NCI-H2081 (cell line): ENCODE measurements at places on chromosomes 13 and 19.

DNA sequence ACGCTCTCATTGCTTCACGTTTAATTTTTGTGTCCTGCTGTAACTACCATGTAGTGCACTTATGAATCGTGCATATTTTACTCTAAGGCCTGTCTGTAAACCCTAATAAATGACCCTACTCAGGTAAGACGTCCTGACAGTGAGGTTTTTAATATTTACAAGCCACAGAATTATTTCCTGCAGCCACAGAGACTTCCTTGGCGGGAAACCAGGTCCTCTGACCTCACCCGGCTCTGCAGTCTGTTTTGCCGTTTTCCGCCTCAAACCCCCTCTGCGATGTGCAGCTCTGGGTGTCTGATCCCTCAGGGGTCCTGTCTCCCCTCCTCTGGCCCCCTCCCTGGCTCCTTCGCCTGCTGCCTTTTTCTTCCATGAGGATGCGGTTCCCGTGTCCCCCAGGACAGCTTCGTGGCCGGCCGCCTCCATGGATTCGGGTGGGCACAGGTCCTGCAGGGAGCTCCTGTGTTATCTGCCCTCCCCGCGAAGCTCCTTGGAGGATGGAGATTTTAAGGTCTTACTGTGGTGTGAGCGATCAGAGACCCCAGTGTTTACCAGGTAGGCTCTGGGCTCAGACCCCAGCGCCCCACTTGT lies 66.3 kb downstream of the MCF2L start:
- no peak for DNase-seq

DNA sequence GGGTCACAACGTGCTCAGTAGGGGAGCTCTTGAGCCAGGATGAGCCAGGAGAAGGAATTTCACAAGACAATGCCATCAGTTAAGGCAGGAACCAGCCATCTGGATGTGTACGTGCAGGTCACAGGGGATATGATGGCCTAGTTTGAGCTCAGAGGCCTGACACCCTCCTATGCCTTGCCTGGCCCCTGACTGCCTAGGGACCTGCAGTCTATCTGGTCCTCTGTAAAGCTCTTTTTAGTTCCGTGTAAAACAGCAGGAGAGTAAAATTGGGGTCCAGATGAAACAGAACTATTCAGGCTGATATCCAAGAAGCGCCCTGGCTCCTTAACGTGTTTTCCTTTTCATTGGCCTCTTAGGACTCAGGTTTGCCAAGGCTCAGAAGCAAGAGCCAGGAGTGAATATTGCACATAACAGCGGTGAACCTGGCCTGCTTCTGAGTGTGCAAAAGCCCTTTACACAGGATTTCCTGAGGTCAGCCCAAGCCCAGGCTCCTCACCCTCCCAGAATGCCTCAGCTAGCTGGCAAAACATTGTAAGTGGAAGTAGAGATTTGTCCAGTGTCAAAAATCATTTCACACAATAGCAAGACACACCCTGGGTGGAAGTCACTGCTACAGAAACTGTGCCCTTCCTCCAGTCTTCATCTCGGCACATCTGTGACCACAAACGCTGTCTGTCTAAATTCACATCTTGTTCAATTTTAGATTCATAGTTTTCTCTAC lies 777.2 kb downstream of the UQCRFS1 start:
- no peak for DNase-seq

DNA sequence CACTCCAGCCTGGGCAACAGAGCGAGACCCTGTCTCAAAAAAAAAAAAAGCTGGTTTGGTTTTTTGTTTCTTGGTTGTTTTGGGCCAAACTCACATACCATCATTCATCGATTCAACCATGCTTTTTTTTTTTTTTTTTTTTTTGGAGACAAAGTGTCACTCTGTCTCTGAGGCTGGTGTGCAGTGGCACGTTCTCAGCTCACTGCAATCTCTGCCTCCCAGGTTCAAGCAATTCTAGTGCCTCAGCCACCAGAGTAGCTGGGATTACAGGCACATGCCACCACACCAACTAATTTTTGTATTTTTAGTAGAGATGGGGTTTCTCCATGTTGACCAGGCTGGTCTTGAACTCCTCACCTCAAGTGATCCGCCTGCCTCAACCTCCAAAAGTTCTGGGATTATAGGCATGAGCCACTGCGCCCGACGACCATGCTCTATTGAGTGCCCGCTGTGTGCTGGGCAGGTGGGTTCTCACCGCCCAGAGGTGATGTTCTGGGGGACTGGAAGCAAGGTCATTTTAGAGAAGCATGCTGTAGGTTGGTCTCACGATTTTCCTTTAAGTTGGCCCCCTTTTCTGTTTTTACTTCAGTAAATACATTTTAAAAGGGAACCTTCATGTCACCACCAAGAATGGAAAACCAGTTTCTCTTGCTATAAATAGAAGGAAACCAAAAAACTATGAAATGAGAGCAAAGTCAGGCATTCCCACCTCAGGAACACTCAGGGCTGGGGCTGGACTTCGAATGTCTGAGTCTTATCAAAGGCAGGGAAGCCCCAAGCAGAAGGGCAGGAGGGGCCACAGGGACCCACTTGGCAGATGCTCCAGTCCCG lies 8.3 kb upstream of the JUND start:
- no peak for DNase-seq

DNA sequence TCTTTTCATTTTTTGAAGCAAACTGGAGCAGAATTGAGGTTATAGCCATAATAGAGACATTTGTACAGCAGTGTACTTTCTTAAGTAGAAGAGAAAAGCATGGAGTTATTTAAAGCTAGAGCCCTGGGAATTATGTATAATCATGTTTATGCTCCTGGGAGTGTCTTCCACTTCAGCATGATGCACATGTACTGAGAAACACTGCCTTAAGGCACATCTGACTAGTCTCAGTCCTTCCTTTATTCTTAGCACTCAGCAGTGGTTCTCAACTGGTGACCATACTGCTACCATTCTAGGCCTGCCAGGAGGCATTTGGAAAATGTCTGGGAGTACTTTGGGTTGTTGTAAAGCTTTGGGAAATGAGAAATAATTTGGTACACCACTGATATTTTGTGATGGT lies 45.8 kb downstream of the VWA8 start:
- DNase-seq = no peak

DNA sequence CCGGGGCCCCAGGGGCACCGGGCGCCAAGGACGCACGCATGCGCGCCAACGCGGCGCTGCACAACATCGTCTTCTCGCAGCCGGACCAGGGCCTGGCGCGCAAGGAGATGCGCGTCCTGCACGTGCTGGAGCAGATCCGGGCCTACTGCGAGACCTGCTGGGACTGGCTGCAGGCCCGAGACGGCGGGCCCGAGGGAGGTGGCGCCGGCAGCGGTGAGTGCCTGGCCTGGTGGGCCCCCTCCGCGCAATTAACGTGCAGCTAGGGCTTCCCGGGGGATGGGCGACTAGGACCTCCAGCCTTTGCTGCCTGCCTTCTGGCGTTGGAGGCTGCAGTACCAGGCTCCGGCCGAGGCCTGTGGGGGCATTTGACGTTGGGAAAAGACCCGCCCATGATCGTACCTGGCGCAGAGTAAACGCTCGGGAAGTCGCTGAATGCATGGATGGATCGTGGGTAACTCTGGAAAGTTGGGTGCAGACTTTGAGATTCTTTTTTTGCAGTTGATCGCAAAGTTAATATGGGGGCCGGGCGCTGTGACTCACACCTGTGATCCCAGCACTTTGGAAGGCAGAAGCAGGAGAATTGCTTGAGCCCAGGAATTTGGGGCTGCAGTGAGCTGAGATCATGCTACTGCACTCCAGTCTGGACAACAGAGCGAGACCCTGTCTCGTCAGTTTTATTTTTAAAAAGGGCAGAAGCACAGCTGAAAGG lies 7.3 kb downstream of the APC2 start:
- DNase-seq = no peak

DNA sequence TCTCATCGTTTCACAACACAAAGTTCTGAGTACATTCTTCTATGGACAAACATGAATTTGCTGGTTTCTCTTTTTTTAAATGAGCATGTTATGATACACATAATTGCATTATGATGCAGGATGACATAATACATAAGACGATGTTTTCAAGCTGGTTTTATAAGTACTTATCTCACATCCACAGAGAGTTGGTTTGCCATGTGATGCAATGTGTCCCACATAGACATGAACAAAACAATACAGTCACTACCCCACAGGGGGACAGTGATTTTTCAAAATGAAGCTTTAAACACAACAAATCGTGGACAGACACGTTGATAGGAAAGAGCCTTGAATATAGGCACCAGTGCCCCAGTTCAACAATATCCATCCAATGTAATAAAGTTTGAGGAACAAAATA lies 447.1 kb downstream of the KLF12 start:
- no peak for DNase-seq

DNA sequence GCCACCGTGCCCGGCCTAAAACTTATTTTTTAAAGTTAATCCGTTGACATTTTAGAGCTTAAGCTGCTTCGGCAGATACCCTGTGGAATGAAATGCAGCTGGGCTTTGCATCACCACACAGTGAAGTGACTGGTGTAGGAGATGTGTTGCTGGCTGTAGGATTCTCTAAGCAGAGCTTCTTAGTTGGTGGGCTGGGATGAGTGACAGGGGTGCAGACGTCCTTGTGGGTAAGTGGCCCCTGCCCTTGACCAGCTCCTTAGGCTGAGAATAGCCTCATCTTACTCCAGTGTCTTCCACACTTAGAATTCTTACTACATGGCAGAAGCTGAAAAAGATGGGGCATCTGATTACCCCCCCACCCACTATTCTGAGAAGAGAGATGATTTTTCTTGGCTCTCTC lies 11.6 kb downstream of the GATAD2A start:
- no peak for DNase-seq

DNA sequence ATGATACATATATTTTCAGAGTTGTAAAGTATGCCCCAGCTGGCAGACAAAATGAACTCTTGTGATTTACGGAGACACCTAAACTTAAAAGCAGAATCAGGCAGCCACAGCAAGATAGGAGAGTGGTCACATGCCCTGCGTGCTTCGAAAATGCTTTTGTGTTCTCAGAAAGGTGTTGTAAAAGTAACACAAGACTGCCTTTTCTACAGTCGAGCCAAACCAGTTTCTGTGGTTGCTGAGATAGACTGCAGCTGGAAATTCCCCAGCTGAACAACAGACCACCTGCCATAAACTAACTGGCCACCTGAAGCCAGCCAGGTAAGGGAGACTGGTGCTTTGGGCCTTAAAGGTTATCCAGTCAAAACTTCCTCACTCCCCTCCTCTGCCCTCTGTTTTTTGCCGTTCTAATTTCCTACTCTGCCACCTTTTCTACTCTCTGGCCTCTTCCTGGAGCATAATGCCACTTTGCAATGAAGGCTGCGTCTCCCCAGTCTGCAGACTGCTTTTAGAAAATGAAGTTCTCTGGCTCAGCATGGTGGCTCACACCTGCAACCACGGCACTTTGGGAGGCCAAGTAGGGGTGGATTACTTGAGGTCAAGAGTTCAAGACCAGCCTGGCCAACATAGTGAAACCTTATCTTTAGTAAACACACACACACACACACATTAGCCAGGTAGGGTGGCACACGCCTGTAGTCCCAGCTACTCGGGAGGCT lies 381.2 kb upstream of the SLITRK1 start:
- DNase-seq = no peak

- no peak for DNase-seq
Observed at GRCh38 chr13:112475889-112476288, 99.7 kb downstream of the SPACA7 start.

- peak; percentile 60 for DNase-seq
Observed at GRCh38 chr13:43272851-43273250, 249.5 kb downstream of the DNAJC15 start.

GRCh38 chr13:91056746-91057145 lies 290.7 kb upstream of the MIR17HG start:
- no peak for DNase-seq

DNA sequence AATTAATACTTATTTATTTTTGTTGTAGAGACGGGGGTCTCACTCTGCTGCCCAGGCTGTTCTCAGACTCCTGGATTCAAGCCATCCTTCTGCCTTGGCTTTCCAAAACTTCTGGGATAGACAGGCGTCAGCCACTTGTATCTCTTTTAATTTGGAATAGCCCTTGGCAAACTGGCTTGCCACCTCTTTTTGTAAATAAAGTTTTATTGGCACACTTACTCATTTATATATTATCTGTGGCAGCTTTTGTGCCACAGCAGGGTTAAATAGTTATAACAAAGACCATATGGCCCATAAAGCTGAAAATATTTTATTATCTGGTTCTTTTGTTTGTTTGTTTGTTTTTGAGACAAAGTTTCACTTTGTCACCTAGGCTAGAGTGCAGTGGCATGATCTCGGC lies 30.5 kb downstream of the BBC3 start:
- no peak for DNase-seq

- no peak for DNase-seq
Observed at GRCh38 chr13:80586356-80586755, 245.4 kb upstream of the SPRY2 start.

- DNase-seq = peak; percentile 51
Observed at GRCh38 chr19:16247353-16248182, 49.9 kb downstream of the AP1M1 start.

DNA sequence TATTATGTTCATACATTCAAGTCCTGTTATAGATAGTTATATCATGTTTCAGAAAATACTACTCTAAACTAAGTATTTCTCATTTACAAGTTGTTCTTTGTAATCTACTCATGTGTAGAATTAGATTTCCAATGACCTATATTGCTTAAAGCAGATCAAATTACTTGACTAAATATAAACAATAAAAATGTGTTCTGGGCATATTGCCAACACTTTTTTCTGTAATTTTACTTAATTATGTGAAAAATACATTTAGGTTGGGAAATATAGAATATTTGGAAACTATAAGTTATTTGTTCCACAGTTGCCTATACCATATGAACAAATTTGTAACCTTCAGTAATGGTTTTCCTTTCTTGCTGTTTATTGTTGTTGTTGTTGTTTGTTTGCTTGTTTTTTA lies 275.2 kb upstream of the PCDH9 start:
- no peak for DNase-seq

GRCh38 chr19:47240996-47241918 lies 10.3 kb upstream of the BBC3 start:
- peak; percentile 88 for DNase-seq

DNA sequence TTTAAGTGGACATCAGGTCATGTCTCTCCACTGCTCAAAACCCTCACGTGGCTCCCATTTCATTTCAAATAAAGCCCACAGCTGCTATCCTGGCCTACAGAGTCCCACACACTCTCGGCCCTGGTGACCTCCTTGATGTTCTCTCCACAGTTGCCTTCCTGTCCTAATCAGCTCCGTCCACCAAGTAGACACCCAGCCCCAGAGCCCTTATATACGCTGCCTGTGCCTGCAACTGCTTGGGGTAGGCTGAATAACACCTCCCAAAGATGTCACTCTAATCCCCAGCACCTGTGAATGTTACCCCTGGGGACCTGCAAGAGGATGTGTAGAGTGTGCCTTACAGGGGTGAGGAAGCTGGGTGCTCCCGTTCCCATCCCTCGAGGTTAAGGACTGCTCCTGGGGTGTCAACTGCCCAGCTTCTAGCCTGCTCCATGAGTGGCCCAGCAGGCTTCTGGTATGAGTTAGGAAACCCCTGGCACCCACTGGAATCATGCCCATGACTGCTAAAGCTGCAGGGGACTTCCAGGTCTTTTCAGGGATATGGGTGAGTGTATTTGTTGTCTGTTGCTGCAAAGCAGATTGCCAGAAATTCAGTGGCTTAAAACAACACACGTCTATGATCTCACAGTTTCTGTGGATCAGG lies 6.0 kb downstream of the FAM187B start:
- no peak for DNase-seq

- DNase-seq = no peak
Observed at GRCh38 chr19:12868540-12869112, 12.6 kb downstream of the DNASE2 start.
